ENCODE measurements at places on chromosomes 1 and 21. TPM values are rescaled to one million over a fixed set of nuclear protein-coding genes. Genes with fewer than 3 reads are reported as not detected.

DNA sequence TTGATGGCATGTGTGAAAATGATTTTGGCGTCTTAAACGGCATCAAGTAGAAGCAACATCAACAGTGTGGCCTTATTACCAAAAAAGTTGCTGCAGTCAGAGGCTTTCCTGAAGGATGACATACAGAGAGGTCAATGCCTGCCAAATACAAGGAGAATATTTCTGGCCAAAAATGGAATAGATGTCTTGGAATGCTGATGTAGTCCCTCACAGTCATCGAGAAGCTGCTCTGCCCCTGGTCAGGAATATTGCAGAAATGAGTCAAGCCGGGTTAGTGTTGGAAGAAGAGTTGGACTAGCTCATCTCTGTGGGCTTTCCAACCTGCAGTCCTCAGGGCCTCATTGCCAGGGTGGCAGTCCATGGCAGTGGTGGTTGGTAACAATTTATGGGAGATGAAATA, 42.1 kb downstream of the NOS1AP start:
- DNase-seq = no peak

DNA sequence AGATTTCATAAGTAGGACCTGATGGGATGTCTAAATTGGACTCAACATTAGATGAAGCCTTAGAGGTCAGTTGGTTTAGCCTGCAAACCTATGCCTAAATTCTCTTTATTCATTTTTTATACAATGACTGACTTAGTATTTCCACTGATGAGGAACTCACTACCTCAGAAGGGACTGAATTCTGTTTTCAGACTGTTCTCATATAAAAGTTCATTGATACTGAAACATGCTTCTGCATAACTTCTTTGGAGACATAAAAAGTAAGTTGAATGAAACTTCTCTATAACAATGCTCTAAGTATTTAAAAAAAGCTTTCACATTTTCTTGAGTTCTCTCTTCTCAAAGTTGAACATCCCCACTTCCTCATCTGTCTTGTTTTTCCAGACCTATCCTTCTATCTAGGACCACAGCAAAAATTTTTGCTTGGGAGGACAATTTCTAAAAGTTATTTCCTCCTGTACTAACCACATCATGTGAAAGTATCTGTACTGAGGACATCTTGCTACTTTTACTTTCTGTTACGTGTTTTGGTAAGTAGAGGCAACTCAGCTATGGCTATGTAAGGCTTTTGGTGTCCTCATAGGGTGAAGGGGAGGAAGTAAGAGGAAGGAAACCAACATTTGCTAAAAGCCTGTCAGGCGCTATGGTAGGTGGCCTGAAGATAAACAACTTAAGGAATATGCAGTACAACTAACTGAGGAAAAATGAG, 64.1 kb downstream of the USP24 start:
- DNase-seq = no peak

- no peak for DNase-seq
These were observed 23.9 kb upstream of the RUNX1 start for GRCh38 chr21:35072960-35073359.

- no peak for DNase-seq
These were observed 32.1 kb upstream of the HIVEP3 start for GRCh38 chr1:41950820-41951219.

Gene ZNF648
- total RNA-seq = not detected

Gene SLC6A17
- not detected for total RNA-seq

DNA sequence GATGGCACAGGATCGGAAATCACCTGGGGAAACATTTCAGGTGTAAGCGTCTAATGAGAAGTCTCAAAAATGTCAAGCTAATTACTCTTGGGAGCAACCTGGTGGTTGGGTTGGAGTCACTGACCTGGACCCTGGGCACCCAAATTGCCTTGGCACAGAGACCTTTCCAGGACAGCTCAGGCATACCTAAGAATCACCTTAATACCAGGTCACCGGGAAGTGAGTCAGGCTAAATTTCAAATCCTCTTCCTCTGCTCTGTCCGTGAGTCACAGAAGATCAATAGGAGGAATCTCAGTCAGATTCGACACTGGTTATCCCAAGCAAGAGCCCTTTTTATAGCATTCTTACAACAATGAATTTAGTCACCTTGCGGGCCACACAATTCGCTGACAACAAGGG, 179.6 kb upstream of the CAMK1G start:
- no peak for DNase-seq

- no peak for DNase-seq
These were observed 6.7 kb downstream of the TMEM201 start for GRCh38 chr1:9595156-9595967.

DNA sequence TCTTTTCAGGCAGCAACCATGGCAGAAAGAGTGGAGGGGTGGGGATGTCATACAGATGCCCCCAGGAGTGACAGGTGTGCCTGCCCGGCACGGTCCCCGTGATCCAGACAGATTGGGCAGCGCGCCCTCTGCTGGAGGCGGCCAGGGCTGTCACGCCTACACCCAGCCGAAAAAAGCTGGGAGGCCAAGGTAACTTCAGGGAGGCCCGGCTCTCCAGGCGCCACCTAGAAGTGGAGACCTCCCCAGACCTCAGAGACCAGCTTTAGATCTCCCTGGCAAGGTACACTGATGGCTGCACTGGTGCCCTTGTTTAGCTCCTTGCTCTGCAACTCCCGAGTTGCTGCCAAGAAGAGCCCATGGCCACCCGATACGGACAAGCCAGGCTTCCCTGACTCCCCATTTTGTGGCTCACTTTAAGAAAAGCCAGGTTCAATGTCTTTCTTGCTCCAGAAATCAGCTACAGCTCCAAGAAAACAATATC, 6.6 kb downstream of the GOLT1A start:
- DNase-seq = no peak

DNA sequence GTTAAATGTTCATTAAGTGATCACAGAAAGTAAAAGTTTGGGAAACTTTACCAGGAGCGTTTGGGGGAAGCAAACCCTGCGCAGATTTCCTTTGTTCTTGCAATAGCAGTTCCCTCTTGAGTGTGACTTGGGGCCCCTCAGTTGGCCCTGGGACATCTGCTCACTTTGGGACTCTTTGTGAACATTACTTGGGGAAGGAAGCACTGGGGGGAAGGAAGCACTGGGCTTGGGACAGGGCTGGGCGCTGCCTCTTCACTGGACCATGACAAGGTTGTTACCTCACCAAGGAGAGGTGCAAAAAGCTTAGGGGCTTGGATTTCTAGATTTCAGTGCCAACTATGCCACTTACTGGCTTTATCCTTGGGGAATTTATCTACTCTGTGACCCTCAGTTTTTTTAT, 63.5 kb downstream of the ETS2 start:
- no peak for DNase-seq

- peak; percentile 93 for DNase-seq
These were observed at the start of gene KLHL17 for GRCh38 chr1:960363-961131. Gene KLHL17, plus strand, starts transcription at chr1:960584. Its CDS starts 110 bp downstream, at chr1:960694.

Gene PLCH2
- total RNA-seq = 0.46 TPM

DNA sequence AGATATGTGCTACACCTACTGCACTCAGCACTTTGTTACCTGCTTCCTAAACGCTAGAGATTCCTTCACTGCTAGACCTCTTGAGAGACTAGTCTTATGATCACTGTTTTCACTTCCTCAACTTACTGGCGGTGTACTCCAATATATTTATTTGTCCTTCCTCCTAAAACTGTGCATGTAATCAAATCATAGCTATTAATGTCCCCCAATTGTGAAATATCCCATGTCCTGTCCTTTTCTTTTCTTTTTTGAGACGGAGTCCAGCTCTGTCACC, 3.4 kb downstream of the SOAT1 start:
- no peak for DNase-seq

DNA sequence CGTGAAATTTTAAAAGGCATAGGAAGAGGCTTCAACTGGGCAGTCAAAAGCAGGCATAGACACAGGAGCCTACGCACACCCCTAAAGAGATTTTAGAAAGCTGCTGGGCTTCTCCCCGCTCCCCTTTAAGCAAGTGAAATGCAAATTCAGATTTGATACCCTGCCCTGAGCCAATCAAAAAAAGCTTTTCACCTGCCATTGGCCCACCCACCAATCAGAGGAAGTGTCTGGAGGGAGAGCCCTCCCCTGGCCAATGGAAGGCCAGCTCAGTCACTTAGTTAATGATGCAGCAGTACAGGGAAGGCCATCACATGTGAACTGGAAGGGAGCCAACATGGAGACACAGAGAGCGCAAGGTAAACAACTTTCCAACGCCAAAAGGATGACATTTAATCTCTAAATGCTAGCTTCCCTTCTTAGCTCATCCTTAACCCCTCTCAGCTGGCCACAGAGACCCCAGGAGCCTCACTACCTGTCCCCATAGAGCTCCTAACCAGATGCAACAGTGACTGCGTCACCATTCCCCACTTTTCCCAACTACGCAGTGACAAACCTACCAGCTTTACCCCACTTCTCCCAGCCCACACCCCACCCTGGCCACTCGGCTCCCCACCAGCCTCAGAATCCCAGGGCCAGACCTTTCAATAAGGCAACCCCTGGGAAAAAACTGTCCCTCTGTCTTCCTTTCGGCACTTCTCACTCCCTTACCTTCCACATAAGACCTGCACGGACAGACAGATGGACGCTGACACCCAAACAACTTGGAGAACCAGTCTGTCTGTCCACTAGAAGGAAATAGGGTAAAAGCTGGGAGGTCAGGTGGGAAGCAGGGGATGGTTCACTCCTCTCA, 71.0 kb downstream of the CD46 start:
- DNase-seq = peak; percentile 84

DNA sequence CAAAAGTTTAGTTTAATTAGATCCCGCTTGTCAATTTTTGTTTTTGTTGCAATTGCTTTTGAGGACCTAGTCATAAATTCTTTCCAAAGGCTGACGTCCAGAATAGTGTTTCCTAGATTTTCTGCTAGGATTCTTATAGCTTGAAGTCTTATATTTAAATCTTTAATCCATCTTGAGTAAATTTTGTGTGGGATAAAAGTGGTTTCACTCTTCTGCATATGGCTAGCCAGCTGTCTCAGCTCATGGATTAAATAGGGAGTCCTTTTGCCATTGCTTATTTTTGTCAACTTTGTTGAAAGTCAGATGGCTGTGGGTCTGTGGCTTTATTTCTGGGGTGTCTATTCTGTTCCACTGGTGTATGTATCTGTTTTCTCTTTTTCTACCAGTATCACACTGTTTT, 801.3 kb upstream of the ADGRL4 start:
- DNase-seq = no peak

DNA sequence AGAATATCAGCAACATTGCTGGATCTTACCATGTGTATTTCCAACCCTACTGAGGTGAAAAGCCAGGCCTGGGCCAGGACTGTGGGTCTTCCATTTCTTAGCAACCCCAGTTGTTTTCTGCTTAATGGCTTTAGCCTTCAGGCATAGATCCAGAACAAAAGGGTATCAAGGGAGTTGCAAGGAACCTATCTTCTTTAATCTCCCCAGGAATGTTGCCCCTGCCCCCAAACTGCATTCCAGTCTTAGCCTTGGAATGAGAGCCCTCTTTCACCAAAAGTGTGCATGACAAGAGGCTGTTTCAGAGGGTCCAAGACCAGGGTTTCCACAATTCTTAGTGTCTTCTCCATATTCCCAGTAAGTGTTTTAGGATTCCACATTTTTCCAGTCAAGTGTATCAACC, 87.9 kb upstream of the SOX13 start:
- no peak for DNase-seq

GRCh38 chr1:211648336-211648735, 27.1 kb downstream of the NEK2 start:
- DNase-seq = no peak

DNA sequence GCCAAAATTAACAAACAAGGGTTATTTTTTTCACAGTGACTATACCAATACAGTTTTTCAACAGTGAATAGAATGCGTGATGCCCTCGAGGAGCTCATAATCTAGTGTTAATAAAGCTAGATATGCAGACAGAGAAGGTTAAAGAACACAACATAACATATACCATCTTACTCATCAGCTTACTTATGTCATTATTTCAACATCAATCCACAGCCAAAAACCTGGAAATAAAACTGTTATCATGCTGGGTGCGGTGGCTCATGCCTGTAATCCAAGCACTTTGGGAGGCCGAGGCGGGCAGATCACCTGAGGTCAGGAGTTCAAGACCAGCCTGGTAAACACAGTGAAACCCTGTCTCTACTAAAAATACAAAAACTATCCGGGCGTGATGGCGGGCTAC, 6.1 kb downstream of the STX6 start:
- no peak for DNase-seq

GRCh38 chr1:164228928-164229327, 330.1 kb upstream of the PBX1 start:
- no peak for DNase-seq

DNA sequence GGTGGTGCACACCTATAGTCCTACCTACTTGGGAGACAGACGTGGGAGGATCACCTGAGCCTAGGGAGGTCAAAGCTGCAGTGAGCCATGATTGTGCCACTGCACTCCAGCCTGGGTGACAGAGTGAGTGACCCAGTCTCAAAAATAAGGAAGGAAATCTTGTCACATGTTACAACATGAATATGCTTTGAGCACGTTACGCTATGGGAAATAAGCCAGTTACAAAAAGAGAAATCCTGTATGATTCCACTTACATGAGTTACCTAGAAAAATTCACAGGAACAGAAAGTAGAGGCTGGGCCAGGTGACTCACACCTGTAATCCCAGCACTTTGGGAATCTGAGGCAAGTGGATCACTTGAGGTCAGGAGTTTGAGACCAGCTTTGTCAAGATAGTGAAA, 6.7 kb upstream of the PADI6 start:
- no peak for DNase-seq

DNA sequence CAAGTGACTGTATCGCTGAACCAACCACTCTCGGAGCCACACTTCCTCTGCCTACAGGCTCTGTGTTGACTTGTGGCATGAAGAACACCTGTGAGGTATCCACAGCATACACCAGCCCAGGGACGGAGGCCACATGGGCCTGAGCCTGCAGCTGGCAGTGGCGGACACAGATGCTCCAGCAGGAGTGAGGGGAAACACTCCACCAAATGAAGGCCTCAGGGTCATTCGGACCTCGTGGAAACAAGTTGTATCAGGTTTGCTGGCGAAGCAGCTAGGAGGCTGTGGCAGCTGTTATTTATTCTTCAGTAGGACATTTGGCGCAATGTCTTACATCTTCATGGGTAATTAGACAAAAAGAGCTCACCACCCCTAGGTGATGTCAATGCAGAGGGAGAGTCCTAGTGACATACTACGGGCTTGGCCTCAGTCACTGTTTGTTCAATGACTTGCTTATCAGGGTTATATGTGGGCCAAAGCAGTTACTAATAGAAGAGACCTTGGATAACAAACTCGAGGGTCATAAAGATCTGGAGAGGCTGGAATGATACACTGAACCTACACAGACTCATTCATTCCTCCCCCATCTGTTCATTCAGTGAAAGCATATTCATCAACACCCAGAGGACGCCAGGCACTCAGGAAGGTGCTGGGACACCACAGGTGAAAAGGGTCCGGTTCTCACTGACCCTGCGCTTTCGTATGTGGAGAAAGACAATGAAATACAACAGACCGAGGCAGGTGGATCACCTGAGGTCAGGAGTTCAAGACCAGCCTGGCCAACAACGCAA, 11.6 kb upstream of the ETS2 start:
- no peak for DNase-seq

GRCh38 chr1:69433073-69433472, 134.6 kb upstream of the LRRC7 start:
- no peak for DNase-seq

- no peak for DNase-seq
These were observed 66.5 kb downstream of the AK4 start for GRCh38 chr1:65214340-65215027.

Gene HSD3B2
- not detected for total RNA-seq

- DNase-seq = no peak
These were observed 31.6 kb upstream of the ARHGEF10L start for GRCh38 chr1:17507915-17508314.
